ENCODE measurements at places on chromosomes 5 and 9.
A peak's percentile ranks its signal among the peaks of the same experiment; 100 is the strongest.

DNA sequence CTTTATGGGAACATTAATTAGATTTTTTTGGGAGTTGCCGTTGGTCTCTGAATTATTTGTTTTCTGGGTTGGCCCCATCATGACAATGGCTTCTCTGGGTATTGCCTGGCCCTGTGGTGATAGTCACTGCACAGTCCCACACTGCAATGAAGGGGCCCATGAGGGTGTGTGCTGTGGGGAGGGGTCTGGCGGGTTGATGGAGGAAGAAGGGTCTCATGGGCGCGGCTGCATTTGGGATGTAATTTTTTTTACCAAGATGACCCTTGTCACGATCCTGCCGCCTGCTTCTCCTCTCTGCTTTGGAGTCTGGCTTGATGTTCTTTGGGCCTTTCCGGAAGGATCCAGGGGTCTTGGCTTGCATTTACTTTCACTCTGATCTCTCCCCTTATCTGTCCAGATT is 44.1 kb downstream of the WNK2 start:
- no peak for DNase-seq

- no peak for DNase-seq
These were observed 319.1 kb upstream of the RGMB start for GRCh38 chr5:98454407-98454806.

DNA sequence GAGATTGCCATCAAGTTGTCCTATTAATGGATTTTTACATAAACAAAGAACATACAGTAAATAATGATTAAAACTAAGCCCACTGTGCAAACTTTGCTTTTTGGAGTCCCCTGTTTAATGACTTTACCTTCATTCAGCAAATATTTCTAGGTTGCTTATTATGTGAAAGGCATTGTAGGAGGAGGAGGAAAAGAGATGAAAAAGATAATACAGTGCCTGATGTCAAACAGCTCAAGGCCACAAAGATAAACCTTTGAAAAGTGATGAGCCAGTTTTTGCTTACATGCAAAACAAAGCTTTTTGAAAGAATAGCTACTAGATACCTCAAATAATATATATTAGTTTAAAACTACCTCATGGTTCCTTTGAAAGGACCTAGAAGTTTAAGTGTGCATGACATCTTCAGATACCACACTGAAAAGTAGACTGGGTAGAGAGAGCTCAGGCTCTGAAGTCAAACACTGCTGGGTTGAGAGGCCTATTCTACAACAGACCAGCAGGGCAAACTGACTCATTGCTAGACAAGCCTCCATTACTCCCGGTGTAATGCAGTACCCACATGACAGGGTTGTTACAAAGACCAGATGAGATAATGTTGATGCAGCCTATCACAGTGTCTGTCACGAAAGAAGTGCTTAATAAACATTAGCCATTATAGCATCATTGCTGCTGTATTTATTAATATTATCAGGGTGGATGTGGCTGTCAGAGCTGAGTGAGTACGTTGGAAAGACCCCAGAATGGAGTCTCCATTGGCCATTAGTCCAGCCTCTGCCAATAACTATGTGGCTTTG is 11.8 kb downstream of the DEPDC1B start:
- peak; percentile 43 for DNase-seq

- DNase-seq = no peak
These were observed 193.3 kb downstream of the PSAT1 start for GRCh38 chr9:78490231-78490630.

DNA sequence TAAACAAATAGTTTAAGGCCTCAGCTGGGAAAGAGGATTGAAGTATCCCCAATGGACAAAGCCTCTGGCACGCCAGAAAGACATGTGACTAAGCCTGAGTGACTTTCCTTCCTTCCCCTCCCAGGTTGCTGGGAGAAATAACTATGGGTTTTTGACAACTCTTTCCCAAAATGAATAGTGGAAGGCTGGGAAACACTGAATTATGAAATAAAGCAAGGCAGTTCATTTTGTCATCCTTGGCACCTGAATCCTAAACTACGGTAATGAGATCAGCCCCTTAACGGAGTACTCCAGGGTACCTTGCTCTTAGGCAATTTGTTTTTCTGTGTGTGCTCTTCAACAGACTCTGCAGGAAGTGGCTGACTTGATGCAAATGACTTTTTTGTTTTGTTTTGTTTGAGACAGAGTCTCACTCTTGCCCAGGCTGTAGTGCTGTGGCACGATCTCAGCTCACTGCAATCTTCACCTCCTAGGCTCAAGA is 75.2 kb downstream of the LMNB1 start:
- DNase-seq = no peak

DNA sequence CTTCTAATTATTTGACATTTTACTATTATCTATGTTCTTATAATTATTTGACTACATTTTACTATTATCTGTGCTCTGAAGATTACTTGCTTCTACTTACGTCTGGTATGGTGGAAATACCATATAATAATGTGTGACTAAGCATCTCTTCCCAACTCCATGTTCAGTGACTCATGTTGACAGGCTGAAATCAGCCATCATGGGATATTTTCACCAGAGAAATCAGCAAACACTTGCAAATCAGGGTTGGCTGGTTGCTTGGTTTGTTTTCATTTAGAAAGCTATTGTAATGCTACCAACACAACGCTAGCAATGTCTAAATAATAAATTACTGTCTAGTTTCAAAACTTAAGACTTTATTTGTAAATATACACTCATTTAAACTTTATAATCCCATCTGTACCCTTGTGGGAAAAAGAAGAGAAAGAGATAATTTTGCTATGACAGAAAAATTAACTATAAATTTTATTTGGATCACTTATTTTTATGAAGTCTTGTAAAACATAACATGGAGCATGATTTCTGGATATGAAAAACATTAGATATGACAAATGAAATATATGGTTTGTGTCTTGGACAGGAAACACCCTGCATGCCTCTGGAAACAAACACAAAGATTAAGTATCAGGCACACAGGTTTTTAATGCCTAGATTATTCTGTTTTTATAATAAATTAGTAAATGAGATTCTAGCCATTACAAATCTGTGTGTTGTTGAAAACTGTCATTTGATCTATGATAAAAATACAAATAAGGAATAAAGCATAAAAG is 337.6 kb downstream of the BNC2 start:
- peak; percentile 21 for DNase-seq

- DNase-seq = no peak
These were observed 6.6 kb upstream of the GNE start for GRCh38 chr9:36264896-36265295.

Measured in AG08396 (cell line).